Myocyte (in vitro differentiated cells): ENCODE measurements at places on chromosomes 3 and 15.

DNA sequence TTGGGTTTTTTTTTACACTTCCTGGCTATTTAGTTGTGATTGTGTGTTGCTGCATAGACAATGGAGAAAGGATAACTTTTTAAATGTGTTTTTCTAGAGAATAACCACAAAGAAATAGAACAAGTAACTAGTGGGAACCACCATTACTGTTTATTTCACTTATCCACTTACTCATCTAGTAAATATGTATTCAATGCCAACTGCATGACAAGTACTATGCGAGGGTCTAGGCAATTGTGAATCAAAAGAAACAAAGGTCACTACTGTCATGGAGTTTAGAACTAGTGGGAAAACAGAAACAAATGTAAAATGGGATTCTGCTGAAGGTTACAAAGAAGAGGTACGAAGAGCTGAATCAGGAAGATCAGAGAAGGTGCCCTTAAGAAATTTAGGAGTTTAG lies 600.9 kb upstream of the ROBO2 start:
- DNase-seq = no peak

DNA sequence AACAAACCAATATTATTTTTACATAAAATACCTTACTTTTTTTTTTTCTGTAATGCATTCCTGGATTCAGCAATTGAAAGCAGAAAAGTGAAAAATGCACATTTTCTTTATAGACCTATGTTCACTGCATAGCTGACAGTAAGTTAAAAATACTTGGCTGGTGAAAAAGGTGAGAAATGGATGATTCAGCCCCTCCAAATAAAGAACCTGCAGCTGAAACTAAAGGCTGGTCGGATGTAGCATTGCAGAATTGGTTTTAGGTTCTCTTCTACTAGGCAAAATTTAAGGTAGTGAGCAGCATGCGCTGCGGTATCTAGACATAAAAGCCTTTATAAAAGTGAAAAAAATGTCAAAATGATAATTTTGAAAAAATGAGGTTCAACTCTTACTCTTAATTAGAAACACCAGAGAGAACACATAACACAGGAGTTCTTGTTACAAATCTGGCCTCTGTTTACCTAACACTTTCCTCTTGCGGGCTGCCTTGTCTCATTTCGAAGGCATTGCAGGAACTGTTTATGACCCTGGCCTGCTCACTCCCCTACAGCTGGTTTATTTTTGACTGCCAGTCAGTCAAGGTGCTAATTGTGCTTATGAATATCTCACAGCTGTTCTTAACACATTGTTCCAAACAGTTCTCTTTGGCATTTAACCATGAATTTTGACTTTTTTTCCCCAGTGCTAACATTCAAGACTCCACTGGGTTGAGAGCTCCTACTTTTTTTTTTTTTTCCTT lies 455.4 kb upstream of the TBL1XR1 start:
- peak; percentile 42 for DNase-seq

DNA sequence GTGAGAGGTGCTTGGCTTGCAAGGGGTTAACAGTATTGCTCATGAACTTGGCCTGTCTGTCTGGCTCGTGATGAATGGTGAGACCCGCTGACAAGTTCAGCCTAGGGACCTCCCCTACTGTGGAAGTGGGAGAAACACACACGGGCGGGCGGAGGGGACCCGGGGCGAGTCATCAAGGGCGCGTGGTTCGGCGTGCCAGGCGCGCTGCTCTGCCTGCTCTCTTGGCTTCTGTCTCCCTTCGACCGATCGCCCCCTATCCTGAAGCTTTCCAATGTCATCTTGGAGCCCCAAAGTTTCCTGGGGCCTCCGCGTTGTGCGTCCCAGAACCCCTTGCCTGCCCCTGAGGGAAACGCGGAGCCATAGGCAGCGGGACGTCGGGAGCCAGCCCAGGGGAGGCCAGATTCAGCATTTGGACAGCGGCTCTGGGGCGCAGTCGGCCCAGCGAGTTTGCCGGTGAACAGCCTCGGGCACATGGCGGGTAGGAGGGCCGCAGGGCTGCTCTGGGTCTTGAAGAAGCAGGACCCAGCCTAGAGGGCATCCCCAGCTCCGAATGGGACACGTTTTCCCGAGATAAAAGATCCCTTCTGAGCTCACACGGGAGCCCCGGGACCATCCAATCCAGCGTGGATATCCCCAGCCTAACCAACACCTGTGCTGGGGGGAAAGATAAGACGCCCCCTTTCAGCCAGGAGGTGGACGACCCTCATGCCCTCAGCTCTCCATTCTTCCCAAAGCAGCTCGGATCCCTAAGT lies 27.0 kb upstream of the POLG start:
- peak; percentile 74 for DNase-seq

GRCh38 chr3:61947456-61947855 lies 386.1 kb downstream of the PTPRG start:
- DNase-seq = no peak

- no peak for DNase-seq
Measured at GRCh38 chr3:42489116-42489936, 13.1 kb upstream of the VIPR1 start.

DNA sequence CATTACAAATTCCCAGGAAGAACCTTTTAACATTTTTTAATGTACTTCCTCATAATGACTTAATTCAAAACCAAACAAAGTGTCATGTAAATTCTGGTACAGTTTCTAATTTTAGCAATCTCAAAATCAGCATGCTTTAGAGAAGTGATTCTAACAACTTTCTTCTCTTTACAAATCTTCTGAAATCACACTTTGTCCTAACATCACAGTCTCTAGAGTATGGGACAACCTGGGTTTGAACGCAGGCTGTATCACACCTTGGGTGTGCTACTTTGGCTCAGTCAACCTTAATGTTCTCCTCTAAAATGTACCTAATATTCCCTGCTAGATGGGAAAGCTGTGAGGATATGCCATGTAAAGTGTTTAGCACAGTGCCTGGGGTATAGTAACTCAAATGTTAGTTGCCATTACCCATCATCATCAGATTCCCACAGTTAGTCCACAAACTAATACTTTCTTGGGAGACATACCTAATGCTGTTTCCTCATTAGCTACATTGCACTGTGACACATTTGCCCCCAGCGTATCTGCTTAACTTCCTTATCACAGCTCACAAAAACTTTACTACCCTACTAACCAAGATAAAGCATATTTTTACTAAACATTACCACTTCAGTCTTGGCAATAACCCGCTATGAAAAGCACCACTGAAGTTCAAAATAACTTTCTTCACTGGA lies 3.1 kb downstream of the TSPAN3 start:
- no peak for DNase-seq

DNA sequence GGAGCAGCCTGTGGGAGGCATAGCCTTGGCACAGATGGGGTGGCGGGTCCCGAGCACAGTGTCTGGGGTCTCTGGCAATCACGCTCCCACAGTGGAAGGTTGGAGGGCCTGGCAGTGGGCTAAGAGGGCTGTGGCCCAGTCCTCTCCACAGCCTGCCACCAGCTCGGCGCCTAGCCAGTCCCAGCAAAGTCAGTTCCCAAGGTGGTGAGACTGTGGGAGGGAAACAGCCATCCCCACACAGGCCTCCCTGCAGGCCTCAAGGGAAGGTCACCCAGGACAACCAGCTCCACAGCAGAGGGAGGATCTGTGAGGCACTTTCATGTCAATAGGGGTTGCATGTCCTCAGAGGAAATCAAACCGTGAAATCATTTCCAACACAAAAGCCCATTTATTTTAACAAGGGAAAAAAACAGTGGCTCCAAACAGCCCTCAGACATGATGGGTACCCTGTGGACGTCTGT lies 27.6 kb upstream of the LIMD1 start:
- DNase-seq = no peak

DNA sequence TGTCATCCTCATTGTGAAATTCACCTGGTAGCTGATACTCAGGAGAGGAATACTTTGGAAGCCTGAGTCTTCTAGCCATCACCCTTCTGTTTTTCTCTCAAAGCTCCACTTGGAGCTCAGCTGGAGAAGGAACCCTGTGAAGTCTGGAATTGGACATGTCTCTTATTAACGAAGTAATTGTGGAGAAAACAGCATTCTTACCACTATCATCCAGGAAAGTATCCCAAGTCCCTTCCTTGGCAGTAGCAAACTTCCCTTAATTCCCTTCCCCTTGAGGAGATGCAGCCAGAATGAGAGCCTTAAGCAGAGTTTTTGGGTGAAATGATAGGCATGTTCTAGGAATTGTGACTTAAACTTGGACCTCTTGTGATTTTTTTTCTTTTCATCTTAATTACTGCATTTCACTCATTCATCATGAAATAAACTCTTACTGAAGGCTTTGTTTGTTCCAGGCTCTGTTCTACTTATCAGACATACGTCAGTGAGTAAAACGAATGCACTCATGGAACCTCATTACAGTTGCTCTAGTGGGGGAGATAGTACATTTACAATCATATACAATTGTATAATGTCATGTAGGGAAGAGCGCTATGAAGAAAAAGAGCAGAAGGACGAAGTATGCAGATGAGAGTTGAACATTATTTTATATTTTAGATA lies 30.5 kb upstream of the TCF12 start:
- DNase-seq = no peak

DNA sequence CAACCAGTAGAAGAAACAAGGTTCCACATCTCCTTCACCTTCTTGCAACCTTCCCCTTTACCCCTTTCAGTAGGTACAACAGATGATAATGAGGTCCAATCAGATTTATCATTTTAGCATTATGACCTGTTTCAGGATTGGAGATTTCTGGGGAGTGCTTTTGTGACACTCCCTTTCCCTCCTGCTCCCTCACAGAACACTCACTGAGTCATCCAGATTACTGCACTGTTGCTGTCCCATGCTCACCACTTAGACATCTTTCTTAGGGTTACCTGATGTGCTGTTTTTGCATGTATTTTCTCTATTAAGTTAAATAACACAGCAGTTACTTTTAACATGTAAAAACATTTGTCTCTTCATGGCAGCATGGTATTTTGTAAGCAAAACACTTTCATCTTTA lies 118.5 kb downstream of the MFSD1 start:
- no peak for DNase-seq

- DNase-seq = no peak
Measured at GRCh38 chr3:94317017-94317416, 254.2 kb downstream of the NSUN3 start.

DNA sequence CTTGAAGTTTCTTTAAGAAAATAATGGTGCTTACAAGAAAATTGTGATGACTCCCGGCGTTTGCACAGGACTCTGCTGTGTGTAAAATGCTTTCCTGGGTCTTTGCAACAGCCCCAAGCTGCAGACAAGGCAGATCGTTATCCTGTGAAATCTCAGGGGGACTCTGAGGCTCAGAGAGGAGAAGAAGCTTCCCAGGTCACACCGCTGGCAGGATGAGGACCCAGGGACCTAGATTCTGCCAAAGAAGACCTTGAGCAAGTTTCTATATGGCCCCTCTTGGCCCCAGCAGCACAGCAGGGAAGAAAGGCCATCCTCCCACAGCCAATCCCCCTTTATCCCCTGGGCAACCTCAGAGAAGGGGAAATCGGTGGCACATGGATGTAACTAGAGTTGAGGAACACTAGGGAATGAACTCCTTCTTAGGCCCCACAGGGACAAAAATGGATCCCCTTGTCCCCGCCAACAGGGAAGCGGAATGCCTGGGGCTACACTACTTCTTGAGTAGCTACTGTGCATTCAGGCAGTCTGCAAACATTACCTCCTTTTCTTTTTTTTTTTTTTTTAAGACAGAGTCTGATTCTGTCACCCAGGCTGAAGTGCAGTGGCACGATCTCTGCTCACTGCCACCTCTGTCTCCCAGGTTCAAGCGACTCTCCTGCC lies 72.8 kb downstream of the CPN2 start:
- DNase-seq = no peak

GRCh38 chr3:67192466-67192865 lies 194.4 kb downstream of the KBTBD8 start:
- no peak for DNase-seq

DNA sequence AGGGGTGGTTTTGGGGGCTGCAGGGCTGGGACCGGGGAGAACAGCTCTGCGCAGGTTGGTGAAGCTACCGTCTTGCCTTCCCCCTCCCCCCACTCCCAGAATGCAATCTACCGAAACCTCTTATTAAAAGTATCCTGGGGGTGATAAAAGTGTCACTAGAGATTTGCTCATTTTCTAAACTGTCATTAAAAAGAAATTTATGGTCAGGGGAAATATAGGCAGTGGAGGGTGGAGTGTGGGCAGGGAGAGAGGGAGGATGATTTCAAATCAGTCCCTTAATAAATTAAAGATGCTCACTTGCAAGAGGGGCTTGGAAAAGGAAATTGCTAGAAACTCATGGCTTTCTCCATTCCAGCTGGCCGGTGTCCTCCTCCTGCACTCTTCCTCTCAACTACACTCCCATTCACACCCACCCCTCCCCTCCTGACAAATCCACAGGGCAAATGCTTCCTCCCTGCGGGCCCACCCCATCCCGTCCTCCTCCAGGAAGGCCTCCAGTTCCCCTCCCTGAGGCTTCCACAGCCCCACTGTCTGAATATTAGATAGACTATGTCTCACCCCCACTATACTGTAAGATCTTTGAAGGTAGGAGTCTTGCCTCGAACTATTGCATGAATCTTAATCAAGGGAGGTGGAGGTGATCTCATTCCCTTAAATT lies 83.9 kb downstream of the TLE3 start:
- no peak for DNase-seq

GRCh38 chr15:101267320-101268104 lies 9.8 kb downstream of the SELENOS start:
- peak; percentile 81 for DNase-seq

DNA sequence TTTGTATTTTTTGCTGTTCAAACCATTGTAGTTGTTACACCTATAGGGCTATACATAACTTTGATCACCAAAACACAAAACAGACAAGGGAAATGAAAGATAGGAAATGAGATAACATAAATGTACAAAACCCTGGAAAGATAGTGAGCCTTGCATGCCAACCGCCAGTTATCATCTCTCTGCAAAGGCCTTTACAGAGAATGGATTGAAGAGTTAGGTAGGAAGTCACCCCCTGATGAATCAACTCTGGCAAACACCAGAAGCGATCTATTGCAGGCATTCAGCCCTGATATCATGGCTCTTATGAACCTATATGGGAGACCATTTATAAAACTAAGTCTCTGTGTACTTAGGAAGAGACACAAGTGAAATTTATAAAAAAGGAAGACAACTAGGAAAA lies 588.0 kb downstream of the TUSC7 start:
- no peak for DNase-seq

DNA sequence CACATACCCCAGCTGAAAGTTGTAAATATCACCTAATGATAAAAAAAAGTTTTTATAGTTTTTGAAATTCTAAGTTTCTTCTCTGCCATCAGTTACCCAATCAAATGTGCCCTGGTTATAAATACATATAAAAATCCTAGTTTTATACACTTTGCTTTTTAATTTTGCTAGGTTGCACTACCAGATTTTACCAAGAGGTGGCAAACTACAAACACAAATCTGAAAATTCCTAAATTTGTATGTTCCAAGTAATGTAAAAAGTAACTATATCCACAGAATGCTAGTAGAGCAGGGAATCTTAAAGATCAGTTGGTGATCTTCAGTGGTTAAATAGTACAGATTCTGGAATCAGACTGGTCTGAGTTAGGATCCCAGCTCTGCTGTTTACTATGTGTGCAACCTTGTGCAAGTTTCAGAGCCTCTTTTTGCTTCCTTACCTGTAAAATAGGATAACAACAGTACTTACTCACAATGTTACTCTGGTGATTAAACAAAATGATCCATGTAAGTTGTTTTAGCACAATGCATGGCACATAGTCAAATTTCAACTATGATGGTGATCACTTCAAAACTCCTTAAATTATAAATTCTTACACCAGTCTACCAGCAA lies 11.0 kb downstream of the TRPM7 start:
- DNase-seq = peak; percentile 53

GRCh38 chr3:119681279-119681678 lies 4.1 kb upstream of the COX17 start:
- DNase-seq = peak; percentile 55

- DNase-seq = peak; percentile 9
Measured at GRCh38 chr15:31977812-31978661, 52.3 kb upstream of the CHRNA7 start.
